Left ventricle myocardium inferior (tissue), 1 donor: ENCODE measurements at places on chromosomes 6 and 20. TPM values are rescaled to one million over a fixed set of nuclear protein-coding genes. Genes with fewer than 3 reads are reported as not detected.
A peak's percentile ranks its signal among the peaks of the same experiment; 100 is the strongest.

DNA sequence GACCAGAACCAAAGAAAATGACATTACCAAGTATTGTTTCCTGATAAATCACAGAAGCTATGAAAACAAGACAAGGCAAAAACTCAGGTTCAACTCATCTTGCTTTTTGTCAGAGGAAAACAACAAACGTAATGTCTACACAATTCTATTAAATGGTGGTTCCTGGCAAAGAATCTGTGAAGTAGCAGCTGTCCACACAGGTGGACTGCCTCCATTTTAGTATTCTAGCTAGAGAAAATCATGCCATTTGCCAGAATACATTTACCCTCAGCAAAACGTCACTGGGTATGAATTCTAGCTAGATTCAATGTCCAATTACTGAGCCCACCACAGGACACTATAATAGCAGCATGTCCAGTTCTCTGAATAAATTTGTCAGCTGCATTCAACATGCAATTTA is 125.4 kb downstream of the ADGRB3 start:
- DNase-seq, result no peak

- no peak for DNase-seq
Observed at GRCh38 chr6:32604434-32604877, 14.8 kb upstream of the HLA-DRB1 start.

DNA sequence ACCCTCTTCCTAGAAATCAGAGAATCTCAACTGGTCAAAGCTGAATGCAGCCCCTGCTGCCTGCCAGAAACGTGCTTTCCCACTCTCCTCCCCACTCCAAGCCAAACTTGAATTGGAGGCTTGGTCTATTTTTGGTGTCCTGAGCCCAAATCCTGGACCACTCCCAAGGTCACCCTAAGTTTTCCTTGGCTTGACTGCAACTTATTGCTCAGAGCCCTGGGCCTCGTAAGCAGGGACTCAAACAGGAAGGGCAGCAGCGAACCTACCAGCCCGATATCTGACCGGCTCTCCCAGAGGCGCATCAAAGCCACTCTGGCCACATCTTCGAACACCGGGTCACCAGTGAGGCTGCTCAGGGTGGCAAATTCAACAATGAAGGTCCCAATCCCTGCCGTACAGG is 12.7 kb downstream of the EDEM2 start:
- DNase-seq, result peak; percentile 36

GRCh38 chr6:13331516-13332348 is 3.4 kb upstream of the TBC1D7 start:
- no peak for DNase-seq

DNA sequence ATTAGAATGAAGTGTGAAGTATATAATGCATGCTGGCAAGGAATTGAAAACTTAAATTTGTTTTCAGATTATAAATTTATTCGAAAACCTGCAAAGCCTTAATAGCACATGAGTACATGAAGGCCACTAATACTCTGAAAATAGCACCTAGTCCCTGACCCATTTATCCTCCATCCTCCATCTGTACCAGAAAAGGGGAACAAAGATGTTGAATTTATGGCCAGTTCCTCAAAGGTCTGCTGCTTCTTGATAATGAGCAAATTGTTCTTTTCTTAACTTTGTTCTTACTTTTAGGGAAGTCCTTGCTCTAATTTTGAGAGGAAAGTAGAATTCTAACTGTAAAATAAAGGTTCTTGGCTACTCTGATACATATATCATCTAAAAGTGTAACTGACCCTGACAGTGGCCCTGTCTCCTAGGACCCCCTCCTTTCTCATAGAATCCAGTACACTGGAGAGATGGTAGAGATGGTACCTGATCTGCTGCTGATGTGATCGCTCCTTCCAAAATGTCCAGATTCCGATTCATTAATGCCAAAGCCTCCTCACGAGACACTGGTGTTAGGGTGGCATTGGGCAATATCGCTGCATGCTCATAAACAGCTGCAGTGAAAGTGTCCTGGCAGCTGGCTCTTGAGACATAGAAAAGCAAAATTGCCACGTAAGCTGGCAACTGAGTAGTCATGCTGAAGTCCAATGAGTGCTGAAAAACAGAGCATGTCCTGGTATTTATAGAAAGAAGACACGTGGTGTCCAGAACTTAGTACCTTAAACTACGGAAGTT is at the start of gene VNN1:
Gene VNN1 (minus strand): TSS at position 704 of the 783 bp plus-strand sequence. CDS start 20 bp downstream, at position 684.
- DNase-seq, result no peak

DNA sequence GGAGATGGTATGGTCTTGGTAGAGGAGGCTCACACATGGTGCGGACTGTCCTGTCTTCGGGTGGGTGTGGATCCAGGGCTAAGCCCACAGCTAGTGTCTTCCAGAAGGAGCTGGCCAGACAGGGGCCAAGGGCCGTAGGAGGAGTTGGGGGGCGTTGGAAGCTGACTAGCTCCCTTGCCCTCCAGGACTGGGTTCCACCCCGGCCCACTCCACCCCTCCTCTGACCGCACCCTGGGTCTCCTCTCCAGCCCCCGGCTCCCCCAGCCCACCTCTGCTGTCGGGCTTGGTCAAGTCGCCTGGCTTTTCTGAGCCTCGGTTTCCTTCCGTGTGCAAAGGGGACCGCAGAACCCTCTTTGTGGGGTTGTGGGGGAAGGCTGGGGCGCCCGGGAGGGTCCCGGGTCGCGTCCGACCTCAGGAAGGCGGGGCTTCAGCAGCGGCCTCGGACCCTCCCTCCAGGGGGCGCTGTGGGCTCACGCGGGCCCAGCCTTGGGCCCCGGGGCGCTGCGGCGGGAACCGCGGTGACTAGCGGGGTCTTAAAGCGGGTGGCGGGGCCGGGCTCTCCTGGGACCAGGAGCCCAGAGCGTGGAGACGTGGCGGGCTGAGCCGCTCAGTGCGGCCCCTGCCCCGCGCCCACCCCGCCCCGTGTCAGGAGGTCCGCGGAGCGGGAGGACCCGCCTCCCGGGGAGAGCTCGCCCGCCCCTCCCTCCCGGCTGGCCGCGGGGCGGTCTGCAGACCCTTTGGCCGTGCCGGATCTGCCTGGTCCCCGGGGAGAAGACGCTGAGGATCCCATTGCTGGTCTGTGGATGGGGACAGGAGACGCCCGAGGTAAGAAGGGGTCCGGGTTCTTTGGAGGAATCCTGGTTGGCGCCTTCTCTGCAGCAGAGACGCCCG is 5.4 kb downstream of the NPBWR2 start:
- peak; percentile 33 for DNase-seq

GRCh38 chr6:87481931-87482330 is 9.2 kb downstream of the SLC35A1 start:
- no peak for DNase-seq

- DNase-seq, result no peak
Observed at GRCh38 chr20:24964506-24964840, 15.4 kb downstream of the CST7 start.

- peak; percentile 37 for DNase-seq
Observed at GRCh38 chr20:17570347-17571152, 675 bp downstream of the DSTN start.

- no peak for DNase-seq
Observed at GRCh38 chr6:11295969-11296368, 63.5 kb upstream of the NEDD9 start.

DNA sequence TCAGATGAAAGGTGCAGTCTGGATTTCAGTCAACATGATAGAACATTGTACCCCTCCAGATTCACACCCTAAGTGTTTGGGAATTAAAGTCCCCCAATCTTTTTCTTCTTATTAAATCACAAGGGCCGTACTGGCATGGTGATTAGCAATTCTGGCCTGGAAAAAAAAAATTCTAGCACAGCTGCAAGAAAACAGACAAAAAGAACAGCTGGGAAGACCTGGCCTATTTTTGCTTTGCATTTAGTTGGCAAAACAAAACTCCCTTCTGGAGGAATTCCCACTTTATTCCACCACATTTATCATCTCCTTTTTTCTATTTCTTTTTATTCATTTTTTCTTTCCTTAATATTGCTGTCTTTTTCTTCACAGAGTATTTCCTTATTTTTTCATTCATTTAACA is 39.8 kb upstream of the AKAP12 start:
- no peak for DNase-seq

KCNK17 gene
- total RNA-seq, result 0.52 TPM
